Activated naive CD4-positive, alpha-beta T cell treated with anti-CD3 and anti-CD28 coated beads, Interleukin-2, amount 50 U/mL, for 72 hours (primary cell): ENCODE measurements at places on chromosomes 7 and 10.

DNA sequence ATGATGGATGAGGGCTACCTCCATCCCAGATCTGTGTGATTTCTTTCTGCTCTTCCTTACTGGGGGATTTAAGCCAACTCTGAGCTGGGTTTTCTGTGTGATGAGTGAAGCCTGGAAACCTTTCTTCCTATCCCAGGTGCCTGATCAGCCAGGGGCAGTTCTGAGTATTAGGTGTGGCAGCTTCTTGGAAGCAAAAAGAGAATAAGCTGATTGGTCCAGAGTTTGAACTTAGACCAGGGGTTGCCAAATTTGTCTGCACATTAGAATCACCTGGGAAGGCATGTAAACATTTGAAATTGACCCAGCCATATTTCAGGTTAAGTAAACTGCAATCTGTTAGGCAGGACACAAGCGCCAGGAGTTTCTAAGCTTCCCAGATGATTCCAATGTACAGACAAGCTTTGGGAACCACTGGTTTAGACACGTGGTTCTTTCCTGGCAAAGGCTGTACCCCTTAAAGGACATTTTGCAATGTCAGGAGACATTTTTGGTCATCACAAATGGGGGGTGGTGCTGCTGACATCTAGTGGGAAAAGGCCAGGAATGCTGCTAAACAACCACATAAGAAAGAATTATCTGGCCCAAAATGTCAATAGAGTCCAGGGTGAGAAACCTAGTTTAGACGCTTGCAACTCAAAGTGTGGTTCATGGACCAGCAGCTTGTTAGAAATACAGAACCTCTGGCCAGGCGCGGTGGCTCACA is 160.5 kb upstream of the GHITM start:
- DNase-seq, result no peak

DNA sequence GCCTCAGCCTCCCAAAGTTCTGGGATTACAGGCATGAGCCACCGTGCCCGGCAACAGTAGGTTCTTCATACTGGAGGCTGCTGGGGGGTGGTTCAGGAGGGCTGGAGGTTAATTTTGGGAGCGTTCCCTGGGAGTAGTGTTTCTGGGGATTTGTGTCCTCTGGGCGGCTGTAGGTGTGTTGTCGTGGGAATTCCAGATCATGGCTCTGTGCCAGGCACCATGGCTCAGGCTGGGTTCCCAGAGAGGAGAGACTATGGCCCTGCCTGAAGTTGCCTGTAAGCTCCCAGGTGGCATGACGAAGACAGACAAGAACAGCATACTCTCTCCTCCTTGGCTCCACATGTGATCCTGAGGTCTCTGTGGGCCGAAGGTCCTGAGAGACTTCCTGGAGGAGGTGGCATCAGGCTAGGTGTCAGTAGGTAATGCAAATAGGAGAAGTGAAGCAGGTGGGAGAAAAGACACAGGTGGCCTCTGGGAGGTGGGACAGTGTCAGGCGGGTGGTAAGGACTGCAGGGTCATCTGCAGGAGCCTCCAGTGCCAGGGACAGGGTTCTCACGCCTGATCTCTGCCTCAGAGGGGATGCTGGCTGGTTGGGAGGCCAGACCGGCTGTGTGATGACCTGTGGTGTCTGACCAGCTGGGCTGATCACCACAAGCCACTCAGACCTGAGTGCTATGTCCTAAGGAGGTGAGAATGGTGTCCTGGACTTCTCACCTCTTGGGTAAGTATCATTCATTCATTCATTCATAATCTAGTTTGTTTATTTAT is 18.7 kb downstream of the CLIP2 start:
- DNase-seq, result no peak

DNA sequence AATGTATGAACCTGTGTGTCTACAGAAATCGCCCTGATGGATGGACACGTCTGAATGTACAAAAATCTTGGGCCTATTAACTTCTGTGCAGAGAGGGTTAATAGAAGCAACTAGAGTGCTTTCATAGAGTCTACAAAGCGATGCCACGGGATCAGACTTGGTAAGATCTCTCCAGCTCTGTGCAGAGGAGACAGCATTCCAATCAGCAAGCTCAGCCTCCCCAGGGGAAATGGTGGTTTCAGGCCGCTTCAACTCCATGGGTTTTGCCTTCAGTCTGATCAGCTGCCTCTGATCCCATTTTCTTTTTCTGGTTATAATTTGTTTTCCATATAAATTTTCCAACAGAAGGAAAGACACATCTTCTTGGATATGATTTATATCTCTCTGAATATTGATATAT is 35.1 kb upstream of the COBL start:
- DNase-seq, result no peak

GRCh38 chr7:131471250-131472004 is 85.0 kb downstream of the PODXL start:
- no peak for DNase-seq

GRCh38 chr10:11437391-11438142 is 173.9 kb downstream of the USP6NL start:
- no peak for DNase-seq

DNA sequence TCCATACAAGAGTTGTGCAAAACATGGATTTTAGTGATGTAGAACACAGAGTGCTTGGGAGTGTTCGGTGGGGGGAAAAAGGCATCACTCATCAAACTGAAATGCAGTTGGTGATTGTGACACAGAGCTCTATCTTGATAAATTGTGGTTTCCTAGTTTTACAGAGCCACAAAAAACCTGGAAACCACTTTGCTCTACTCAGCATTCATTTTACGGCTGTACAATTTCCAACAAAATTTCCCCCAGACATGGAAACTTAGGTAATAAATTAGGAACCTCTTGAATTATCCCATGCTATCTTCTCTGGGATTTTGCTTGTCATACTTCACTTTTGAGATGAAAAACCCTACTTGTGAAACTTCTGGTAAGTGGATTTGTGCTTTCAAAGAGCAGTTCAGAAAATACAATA is 614.9 kb upstream of the FZD8 start:
- DNase-seq, result no peak

- peak; percentile 45 for DNase-seq
Measured at GRCh38 chr10:89207181-89207800, at the start of gene CH25H. Gene CH25H (minus strand): TSS chr10:89207317. CDS start chr10:89207292, 25 bp downstream.

DNA sequence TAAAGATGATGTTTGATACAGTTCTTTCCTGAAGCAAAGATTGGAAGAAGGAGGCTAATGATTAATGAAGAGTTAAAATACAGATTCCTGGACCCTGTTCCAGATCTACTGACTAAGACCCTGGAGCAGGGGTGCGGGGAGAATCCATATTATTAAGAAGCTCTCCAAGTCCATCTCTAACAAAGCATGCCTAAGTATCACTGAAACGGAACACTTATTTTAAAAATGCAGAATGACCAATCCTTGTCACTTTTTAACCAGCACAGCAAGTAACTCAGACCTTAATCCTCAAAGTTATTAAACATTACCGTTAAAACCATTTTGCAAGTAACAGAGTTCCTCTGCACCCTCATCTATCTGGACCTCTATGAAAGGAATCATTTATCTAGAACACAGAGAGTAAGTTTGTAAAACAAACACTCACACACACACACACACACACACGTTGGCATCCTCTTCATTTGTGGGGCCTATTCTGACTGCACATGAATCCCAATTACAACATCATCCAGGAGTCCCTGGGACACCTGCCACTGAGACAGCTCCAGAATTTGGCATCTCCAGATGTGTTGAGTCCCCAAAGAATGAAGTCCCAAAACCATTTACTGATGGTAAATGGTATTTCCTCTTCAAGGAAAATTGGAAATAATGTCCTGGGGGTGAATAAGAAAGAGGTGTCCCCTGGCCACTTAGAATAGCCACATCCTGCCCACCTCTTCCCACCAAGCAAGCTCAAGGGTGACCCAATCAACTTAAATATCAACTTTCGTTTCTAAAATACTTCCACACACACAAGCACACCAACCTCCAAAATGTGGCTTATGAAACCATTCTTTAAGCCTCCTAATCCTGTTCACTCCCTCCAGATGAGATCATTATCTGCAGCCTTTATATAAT is 117.5 kb downstream of the PARD3 start:
- no peak for DNase-seq

DNA sequence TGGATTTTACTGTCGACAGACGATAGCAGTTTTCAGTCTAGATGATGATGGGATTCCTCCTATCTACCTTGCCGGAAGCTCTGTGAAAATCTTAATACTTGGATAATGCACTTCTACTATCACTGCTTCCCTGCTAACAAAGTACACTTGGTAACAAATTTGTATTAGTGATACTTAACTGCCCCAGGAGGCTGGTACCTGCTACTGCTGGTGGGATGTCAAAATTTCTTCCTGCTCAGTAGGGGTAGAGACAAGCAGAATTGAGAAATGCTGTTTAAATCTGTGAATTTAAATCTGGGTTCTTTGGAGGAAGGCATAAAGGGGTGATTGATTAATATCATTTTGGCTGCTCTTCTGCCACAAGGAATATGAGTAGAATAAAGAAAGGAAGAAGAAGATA is 99.8 kb upstream of the STRIP2 start:
- no peak for DNase-seq

DNA sequence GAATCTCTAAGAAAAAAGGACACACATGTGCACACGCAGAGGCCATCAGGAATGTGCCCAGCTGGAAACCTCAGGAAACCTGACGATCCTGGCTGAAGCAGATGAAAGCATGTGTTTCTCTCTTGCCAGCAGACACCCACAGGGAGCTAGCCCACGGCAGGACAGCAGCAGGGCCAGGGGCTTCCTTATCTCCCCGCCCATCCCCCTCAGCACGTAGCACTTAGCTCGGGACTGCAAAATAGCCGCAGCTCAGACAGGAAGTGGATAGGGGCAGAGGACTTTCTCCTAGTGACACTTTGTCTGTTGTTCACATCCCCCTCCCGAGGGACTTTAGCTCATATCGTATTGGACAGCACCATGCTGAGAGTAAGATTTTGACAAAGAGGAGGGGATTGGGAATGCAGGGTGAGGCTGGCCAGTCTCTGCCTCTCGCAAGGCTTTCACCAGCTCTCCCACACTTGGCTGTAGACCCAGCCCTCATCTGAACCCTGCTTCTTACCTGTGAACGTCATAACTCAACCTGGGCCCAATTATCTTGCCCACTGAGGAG is 63.8 kb downstream of the MKI67 start:
- DNase-seq, result no peak

DNA sequence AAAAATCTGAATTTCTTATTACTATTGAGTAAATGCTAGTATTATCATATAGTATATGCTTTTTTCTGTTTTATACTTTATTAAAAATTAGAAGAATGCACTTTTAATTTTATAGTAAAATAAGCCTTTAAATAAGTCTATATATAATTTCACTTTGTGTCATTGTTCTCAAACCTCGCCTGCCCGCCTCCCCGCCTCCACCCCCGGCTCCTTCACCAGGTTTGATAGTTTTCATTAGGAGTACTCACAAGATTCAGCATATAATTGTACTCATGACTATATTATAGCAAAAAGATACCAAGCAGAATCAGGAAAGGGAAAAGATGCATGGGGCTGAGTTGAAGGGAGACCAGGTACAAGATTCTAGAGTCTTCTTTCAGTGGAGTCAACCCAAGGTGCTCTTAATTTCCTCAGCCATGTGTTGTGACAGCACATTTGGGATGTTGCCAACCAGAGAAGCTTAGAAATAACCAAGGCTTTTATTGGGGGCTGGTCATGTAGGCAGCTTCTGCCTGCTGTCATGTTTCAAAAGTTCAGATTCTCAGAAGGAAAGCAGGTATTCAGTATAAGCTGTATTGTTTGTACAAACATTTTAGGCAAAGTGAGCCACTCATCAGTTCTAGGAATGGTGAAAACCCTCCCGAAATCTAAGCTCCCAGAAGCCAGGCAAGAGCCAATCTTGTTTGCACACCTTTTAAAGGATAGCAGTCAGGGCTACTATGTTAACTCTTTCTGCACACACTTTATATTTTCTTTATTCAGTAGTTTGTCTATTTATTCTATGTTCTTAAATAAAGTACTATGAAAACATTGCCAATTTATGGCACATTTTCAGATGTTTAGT is 12.3 kb downstream of the NHLRC2 start:
- no peak for DNase-seq

GRCh38 chr7:18312482-18312881 is 183.1 kb upstream of the HDAC9 start:
- no peak for DNase-seq

- DNase-seq, result no peak
Measured at GRCh38 chr7:128954830-128955802, 17.4 kb downstream of the IRF5 start.

DNA sequence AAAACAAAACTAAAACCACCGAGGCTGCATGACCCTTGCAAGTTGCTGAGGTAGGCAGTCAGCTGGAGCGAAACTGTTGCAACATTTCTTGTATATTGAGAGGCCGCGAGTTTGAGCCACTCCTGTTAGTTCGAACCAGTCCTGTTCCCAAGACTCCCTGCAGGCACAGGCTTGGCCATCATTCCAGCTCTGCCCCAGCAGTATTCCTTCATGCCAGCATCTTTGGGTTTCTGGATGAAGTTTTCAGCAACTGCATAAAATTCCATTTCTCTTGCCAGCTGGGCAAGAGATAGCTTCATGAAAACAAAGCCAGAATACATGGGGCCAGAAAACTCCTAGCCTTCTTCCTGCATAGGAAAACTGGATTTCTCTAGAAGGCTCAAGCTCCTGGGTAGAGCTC is 207.6 kb downstream of the FRMD4A start:
- no peak for DNase-seq

DNA sequence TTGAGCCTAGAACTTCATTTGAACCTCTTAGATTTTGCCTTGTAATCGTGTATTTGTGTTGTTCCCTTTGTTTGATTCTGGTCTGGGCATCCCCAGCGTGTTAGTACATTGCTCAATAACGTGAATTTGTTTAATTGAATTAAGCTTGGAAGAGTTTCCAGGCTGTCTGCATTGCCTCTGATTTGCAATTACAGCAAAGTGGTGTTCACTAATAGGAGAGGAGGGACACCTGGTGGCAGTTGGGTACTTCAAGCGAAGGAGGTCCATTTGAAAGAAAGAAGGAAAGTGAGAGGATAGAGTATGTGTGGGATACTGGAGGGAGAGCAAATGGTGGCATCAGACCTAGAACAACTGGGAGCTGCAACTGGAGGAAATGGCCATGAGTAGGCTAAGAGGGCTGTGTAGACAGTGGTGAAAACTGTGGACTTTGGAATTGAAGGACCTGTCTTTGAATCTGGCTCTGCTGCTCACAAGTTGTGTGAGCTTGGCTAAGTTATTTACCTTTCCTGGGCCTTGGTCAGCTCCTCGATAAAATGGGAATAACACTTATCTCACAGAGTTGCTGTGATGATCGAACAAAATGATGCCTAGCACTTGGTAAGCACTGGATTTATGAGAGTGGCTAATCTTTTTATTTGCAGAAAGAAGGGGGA is 15.1 kb downstream of the LSMEM1 start:
- no peak for DNase-seq

DNA sequence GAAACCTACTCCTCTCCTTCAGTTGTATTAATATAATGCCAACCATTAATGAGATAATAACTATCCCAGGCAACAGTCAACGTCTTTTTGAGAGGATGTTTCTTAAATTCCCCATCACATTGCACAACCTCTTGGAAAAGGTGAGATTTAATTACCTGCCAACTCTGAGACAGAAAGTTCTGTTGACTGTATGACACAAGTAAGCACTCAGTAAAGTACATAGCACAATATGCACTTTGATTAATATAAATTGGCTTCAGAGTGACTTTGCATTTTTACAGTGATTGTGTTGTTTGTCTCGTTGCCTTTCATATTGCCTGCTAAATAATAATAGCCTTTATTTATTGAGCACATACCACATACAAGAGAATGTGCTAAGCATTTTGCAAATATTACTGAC is 46.7 kb downstream of the CAV1 start:
- no peak for DNase-seq

- DNase-seq, result no peak
Measured at GRCh38 chr7:72754312-72754711, 73.7 kb downstream of the TYW1B start.

GRCh38 chr10:71667387-71667752 is 52.2 kb downstream of the C10orf105 start:
- no peak for DNase-seq

- no peak for DNase-seq
Measured at GRCh38 chr10:133131734-133132472, 28.1 kb upstream of the KNDC1 start.
